ENCODE measurements at places on chromosomes 4 and X.

DNA sequence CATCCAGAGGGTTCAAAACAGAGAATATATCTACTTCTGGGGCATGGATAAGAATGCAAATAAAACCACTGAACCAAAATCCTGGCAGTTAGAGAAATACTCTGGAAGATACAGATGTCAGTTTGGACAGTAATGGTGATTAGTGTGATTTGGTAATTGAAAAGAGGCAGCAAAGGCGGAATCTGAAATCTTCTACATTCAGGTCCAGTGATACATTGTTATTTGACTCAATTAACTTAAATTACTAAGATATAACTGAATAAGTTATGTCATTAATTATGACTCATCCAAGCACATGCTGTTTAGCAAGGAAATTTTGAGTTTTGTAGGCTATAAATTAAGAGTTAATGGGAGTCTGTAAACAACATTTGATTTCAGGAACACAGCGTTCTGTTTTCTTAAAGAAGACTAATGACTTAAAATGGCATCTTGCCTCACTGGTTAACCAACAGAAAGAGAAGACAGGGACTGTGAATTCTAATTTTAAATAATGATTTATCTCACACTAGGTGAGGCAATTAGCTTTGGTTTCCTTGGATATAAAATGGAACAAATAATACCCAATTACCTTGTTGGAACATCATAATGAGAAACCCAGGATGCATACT lies 937.1 kb downstream of the PDHA2 start:
- DNase-seq = no peak

GRCh38 chrX:77160301-77160700 lies 286.9 kb upstream of the FGF16 start:
- DNase-seq = no peak

- DNase-seq = no peak
These were observed 254.0 kb upstream of the PITX2 start for GRCh38 chr4:110876866-110877265.

GRCh38 chr4:6322761-6323566 lies 53.3 kb downstream of the WFS1 start:
- DNase-seq = no peak

GRCh38 chrX:41142130-41142910 lies 57.1 kb downstream of the USP9X start:
- no peak for DNase-seq

GRCh38 chrX:109089359-109089758 lies 353.0 kb upstream of the IRS4 start:
- no peak for DNase-seq

DNA sequence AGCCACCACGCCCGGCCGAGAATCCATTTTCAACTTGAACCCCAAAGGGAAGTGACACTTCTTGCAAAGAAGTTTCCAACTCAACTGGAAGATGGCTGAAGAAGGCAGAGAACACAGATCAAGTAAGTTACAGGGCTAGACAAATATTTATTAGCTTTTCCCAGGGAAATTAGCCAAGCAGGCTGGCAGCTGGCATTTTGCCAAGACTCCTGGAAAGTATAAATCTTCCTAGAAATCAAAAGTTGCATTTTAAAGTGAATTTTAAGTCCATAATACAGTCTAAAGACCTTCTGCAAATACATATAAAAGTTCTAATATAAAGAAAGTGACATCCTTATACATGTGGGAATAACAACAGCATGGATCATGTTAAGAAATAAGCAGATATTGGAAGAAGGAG lies 3.4 kb upstream of the MRPL1 start:
- no peak for DNase-seq

DNA sequence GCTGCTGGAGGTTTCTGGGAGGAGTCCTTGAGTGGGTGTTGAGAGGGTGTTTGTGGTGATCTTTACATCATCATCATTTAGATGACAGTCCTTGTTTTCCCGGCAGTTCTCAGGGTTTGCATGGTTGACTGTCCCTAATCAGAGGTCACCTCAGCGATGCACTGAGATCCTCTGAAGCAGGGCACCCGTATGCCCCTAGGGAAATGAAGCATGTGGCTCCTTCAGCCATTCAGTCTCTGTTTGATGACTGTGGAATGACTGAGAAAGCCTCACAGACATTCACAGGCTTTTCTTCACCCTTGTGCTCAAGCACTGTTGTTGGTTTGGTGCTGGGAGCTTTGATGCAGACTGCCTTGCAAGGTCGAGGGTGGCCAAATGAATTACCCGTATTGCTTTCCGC lies 474.7 kb downstream of the SPRY1 start:
- DNase-seq = no peak

DNA sequence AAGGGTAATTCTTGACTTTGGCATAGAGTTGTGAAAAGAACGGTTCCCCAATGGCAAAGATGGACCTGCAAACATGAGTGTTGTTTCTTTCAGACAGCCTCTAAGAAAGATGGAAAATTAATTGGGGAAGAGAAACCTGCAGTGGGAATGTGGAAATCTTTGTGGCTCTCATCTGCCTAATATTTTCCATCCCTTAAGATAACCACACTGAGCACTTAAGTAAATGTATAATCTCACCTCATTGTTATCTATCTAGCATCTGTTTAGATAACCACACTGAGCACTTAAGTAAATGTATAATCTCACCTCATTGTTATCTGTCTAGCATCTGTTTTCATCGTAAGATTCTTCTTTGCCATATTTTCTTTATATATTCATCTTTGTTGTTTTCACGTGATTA lies 149.3 kb downstream of the NWD2 start:
- no peak for DNase-seq

- no peak for DNase-seq
These were observed 93.9 kb downstream of the NXF2B start for GRCh38 chrX:102345916-102346315.

DNA sequence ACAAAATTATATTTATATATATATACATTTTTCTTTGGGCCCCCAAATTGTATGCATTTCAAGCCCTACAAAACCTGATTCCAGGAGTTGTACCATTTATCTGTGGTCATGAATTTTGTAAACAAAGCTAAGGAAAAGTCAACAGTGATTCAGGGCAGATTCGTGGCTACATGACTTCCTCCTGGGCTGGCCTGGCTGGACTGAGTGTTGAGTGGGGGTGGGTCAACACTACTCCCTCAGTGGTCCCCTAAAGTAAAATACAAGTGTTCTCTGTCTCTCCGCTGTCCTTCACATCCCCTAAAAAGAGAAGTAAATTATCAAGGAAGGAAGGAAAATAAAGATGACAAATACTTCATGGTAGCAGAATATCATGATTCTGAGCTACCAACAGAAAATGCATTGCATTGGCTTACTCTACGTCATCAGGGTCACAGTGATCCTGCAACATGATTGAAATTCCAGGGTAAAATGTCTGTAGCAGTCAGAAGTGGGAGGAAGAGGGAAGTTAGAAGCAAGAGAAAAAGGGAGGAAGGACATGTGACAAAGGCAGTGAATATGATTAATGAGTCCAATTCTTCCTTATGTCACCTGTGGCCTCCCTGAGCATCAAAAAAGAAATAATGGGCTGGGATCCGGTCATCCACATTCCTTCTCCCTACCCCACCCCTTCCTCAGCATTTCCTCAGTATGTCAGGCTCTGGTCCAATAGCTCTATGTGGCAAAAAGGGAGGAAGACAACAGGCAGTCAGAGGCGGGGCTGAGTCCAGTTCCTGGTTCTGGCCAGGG lies 42.4 kb upstream of the MYOZ2 start:
- DNase-seq = no peak

GRCh38 chr4:42709392-42710065 lies 52.6 kb upstream of the ATP8A1 start:
- no peak for DNase-seq

GRCh38 chr4:6526671-6527091 lies 48.3 kb upstream of the MAN2B2 start:
- DNase-seq = no peak

- no peak for DNase-seq
These were observed 82.4 kb upstream of the BEND4 start for GRCh38 chr4:42234817-42235216.

GRCh38 chr4:88446124-88446523 lies 10.8 kb upstream of the HERC5 start:
- DNase-seq = no peak

- no peak for DNase-seq
These were observed 24.6 kb upstream of the SORCS2 start for GRCh38 chr4:7167706-7168105.

DNA sequence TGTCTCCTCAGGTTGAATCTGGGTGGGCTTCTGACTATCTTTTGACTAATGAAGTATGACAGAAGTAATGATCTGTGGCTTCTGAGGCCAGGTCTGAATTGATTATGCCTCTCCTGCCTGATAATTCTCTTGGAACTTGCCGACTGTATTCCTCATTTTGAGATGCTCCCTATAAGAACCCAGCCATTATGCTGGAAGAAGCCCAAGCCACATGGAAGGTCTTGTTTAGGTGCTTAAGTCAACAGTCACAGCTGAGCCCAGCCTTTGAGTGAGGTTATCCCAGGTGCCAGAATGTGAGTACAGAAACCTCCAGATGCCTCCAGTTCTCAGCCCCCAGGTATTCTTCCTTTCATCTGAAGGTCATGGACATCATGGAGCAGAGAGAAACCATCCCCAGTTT lies 456.6 kb downstream of the IL15 start:
- no peak for DNase-seq

DNA sequence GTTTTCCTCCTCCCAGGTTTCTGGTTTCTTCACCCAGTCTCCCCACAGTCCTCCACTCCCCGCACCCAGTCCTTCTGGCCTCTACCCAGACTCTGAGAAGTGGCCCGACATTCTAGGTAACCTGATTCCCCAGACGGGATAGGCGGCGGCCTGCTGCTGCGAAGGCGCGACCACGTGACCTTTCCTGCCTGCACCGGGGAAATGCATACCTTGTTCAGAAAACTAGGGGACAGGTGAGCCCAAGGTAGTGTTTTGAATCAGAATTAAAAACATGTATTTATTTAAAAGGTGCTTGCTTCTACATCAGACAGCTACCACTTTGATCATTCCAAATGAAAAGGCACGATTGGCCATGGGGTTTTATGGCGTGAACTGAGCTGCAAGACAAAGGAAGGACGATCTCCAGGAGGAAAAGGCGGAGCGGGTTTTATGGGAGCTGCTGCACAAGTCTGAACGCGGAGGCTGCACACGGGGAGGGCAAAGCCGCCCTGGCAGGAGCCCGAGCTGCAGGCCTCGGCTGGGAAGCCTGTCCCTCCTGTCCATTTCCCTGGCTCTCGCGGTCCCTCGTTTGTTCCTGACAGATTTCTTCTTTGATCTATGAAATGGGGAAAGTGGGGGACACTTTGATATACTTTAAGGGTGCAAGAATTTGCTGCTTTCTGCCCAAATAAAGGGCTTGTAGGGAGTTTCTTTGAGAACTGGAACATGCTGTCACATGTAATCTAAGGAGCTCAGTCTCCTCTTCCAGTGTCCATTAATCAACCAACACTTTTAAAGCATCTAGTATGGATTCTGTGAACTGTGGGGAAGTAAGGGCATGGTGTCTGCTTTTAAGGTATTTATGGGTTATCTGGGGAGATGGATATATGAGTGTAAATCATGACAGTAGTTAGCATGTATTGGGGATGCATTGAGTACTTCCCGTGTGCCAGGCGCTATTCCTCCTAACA lies 150.9 kb downstream of the SPRY1 start:
- peak; percentile 54 for DNase-seq

DNA sequence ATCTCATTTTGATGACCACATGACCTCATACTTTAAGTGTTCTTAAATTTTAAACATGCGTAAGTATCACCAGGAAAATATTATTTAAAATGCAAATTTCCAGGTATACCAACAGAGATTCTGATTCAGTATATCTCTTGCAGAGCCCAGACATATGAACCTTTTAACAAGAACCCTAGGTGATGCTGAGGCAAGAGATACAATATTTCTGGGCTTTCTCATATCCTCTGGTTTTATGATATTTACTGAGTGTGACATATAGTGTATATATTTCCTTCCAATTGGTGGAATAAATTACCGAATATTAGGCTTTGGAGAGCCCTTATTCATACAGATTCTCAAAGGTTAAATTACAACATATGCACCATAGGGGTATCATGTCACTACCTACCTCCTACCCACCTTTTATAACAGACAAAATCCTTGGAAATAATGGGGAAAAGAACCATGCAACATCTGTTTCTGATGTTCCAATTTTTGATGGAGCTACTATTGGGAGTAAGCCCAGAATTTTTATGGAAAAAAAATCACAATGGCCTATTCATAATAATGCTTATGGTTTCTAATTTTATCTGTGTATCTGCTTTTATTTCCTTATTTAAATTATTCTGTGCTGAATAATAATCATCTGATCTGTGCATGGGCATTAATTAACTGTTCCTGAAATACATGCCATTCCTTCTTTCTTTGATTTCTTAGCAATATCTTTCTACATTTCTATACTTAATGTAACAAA lies 27.1 kb downstream of the KCTD8 start:
- DNase-seq = no peak

DNA sequence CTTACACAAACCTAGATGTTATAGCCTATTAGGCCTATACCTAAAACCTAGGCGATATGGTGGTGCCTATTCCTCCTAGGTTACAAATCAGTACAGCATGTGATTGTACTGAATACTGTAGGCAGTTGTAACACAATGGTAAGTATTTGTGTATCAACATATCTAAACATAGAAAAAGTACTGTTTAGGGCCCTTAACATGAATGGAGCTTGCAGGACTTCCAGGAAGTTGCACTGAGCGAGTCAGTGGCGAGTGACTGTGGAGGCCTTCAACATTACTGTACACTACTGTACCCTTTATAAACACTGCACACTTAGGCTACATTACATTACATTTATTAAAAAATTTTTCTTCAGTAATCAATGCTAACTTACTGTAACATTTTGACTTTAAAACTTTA lies 37.8 kb downstream of the WWC2 start:
- no peak for DNase-seq

GRCh38 chr4:150656891-150657290 lies 74.9 kb downstream of the MAB21L2 start:
- no peak for DNase-seq

- DNase-seq = no peak
These were observed 42.9 kb downstream of the MOSPD2 start for GRCh38 chrX:14916017-14916674.

DNA sequence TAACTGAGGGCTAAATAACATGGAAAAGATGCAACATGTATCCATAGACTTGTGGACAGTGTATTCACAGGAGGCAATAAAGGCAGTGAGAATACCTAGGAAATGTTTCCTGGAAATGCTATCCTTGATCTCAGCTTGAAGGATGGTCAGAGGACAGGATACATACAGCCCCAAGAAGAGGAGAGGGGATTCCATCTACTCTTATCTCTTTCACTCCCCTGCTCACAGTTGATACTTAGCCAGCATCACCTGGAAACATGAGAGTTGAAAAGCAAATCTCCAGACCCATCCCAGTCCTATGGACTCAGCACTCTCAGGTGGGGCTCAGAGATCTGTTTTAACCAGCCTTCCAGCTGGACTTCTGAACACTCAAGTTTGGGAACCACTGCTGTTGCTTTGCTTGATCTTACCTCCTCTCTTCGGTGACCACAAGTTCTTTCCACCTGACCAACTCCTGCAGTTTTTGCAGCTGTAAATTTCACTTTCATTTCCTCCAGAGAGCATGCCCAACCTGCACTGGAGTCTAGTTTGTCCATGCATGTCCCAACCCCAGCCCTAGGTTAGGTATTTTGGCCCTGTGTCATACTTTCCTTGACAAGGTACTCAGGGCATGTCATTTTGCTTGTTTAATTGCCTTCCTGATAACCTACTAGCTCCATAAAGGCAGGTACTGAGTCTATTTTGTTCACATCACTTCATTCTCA lies 10.4 kb downstream of the RELL1 start:
- DNase-seq = no peak
